ENCODE measurements at places on chromosomes 13 and 19. TPM values are rescaled to one million over a fixed set of nuclear protein-coding genes. Genes with fewer than 3 reads are reported as not detected.
A peak's percentile ranks its signal among the peaks of the same experiment; 100 is the strongest.

Gene GPC6
- not detected for total RNA-seq

GRCh38 chr13:58728126-58728525 is 1096.6 kb downstream of the PCDH17 start:
- H3K27ac ChIP-seq, result no peak overlapping the region
- no peaks in the 10 kb centered on the region for H3K36me3 ChIP-seq
- no peak for DNase-seq
- no peaks in the 10 kb centered on the region for H3K27me3 ChIP-seq

Gene ZNF575
- total RNA-seq, result 1.7 TPM

Gene SLC7A10
- total RNA-seq, result not detected

- peaks cover 40% of the 10 kb centered on the region for H3K27me3 ChIP-seq
- no peak overlapping the region for H3K27ac ChIP-seq
- DNase-seq, result no peak
- H3K36me3 ChIP-seq, result no peaks in the 10 kb centered on the region
- H3K4me3 ChIP-seq, result no peak overlapping the region
- peaks cover 3% of the 10 kb centered on the region for H3K4me1 ChIP-seq
These were observed 11.1 kb downstream of the FAM124A start for GRCh38 chr13:51233117-51233826.

DNA sequence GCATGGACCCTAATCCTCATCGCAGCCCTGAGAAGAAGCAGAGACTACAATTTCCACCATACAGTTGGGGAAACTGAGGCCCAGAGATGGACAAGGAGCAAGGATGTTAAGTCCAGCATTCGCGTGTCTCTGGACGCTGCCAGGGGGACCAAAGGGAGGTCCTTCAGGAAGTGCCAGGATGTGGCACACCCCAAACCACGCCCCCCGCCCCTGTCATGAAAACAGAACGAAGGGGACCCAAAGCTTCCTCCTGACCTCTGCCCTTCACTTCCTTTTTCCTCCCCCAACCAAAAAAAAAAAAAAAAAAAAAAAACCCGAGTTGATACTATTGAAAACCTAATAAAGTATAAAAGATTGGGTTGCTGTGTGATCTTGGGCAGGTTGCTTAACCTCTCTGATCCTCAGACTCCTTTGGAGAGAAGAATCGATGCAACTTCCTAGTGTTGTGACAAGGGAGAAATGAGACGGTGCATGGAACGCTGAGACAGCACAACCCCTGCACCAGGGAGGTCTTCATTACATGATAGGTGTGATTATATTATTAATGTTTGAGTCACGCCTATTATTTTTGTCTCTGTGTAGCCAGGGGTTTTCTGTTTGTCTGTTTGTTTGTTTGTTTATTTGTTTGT is 2.7 kb upstream of the ZBTB7A start:
- H3K27me3 ChIP-seq, result no peaks in the 10 kb centered on the region
- H3K4me3 ChIP-seq, result peak overlapping the region; percentile 49
- peak; percentile 41 for DNase-seq

DNA sequence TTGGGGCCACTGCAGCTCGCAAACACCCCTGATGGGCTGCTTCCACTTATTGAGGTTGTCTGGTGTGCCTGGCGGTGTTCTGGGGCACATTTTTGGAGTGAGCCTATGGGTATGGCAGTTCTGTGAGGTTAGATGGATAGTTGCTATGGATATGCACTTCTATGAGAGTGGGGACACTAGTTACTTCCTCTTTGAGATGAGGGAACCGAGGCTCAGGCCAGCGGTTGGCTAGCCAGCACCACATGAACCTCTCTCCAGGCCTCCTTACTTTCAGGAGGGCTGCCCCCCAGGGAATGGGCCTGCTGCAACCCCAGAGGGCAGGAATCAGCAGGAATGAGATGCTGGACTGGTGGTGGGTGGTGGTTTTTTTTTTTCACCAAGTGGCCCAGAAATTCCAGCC is 13.5 kb upstream of the PRR19 start:
- H3K4me3 ChIP-seq, result no peak overlapping the region
- H3K36me3 ChIP-seq, result peaks cover 33% of the 10 kb centered on the region
- no peak overlapping the region for H3K27ac ChIP-seq
- peaks cover 15% of the 10 kb centered on the region for H3K4me1 ChIP-seq
- DNase-seq, result no peak

GRCh38 chr13:27008733-27009132 is 162.9 kb downstream of the USP12 start:
- no peak overlapping the region for H3K27ac ChIP-seq
- no peaks in the 10 kb centered on the region for H3K36me3 ChIP-seq
- peaks cover 44% of the 10 kb centered on the region for H3K27me3 ChIP-seq
- no peak overlapping the region for H3K4me3 ChIP-seq
- H3K4me1 ChIP-seq, result peaks cover 10% of the 10 kb centered on the region
- DNase-seq, result no peak

Gene LRRC4B
- total RNA-seq, result 0.18 TPM

DNA sequence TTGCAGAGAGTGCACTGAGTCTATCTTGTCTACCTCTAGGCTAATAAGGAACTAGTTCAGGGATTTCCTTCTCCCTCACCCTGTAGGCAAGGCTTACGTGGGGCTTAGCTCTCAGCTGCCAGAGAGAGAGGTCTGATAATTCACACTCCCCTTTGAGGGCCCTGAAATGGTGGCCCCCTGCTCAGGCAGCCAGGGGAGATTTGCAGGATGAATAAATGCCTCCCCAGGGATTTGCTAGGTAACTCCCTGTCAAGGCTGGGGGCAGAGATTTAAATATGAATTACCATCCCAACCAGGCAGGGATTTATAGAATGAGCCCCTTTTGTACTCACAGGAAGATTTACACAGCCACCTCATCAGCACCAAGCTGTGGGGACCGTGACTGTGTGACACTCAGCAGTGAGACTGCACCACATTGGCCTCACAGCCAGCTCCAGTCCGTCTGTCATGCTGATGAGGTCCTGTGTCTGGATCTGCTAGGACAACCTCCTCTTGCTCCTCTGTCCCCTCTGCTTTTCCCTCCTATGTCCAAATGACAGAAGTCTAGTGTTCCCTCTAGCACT is 73.4 kb downstream of the CBY2 start:
- H3K27ac ChIP-seq, result no peak overlapping the region
- no peak for DNase-seq
- no peaks in the 10 kb centered on the region for H3K4me1 ChIP-seq
- H3K36me3 ChIP-seq, result no peaks in the 10 kb centered on the region
- H3K27me3 ChIP-seq, result peaks cover 12% of the 10 kb centered on the region

DNA sequence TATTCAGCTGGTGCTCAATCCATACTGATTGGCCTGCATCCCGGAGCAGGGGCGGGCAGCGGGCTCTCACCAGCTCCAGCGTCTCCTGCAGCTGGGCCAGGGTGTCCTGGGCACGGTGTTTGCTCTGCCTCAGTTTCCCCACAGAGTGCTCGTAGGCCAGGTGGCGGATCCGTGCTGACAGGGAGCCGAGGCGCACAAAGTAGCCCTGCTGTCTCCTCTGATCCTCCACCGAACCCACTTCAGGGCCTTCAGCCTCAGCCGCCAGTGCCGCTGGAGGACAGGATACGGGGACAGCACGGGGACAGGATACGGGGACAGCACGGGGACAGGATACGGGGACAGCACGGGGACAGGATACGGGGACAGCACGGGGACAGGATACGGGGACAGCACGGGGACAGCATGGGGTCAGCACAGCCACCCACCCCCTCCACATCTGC is 7.3 kb upstream of the PLIN4 start:
- H3K27me3 ChIP-seq, result peaks cover 1% of the 10 kb centered on the region
- H3K36me3 ChIP-seq, result no peaks in the 10 kb centered on the region
- H3K27ac ChIP-seq, result no peak overlapping the region
- no peaks in the 10 kb centered on the region for H3K4me1 ChIP-seq

DNA sequence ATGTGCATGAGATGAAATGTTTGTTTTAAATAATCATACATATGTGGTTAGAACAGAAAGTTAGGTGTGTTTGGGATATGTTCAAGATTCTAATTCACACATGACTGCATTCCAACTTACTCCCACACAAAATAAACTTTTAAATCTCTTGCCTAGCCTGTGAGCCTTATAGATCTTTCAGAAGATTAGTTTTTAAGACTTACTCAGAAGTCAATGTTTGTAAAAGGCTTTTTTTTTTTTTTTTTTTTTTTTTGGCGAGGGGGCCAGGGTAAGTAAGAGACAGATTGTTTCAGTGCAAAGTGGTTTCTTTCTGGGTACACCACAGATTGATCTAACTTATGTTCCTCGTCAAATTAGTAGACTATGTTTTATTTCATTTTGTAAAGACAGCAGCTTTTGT is 39.1 kb downstream of the GPR180 start:
- H3K27ac ChIP-seq, result no peak overlapping the region
- peaks cover 3% of the 10 kb centered on the region for H3K4me1 ChIP-seq
- H3K4me3 ChIP-seq, result no peak overlapping the region

DNA sequence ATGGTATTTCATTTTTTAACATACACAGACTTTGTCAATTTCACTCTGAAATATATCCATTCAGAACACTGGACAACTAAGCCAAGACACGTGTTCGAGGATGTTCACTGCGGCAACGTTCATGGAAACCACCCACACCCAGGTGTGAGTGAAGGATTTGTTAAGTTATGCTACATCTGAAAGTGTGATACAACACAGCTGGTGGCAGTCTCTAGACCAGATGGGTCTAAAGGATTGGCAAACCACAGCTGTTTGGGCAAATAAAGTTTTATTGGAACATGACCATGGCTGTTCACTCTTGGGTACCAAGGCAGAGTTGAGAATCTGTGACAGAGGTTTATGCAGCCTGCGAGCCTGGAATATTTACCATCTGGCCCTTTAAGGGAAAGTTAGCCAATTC is 12.0 kb downstream of the SLC7A9 start:
- H3K36me3 ChIP-seq, result no peaks in the 10 kb centered on the region
- no peaks in the 10 kb centered on the region for H3K27me3 ChIP-seq
- no peaks in the 10 kb centered on the region for H3K4me1 ChIP-seq
- no peak overlapping the region for H3K4me3 ChIP-seq
- no peak for DNase-seq

Gene KLK11
- total RNA-seq, result not detected

Gene HIPK4
- not detected for total RNA-seq

DNA sequence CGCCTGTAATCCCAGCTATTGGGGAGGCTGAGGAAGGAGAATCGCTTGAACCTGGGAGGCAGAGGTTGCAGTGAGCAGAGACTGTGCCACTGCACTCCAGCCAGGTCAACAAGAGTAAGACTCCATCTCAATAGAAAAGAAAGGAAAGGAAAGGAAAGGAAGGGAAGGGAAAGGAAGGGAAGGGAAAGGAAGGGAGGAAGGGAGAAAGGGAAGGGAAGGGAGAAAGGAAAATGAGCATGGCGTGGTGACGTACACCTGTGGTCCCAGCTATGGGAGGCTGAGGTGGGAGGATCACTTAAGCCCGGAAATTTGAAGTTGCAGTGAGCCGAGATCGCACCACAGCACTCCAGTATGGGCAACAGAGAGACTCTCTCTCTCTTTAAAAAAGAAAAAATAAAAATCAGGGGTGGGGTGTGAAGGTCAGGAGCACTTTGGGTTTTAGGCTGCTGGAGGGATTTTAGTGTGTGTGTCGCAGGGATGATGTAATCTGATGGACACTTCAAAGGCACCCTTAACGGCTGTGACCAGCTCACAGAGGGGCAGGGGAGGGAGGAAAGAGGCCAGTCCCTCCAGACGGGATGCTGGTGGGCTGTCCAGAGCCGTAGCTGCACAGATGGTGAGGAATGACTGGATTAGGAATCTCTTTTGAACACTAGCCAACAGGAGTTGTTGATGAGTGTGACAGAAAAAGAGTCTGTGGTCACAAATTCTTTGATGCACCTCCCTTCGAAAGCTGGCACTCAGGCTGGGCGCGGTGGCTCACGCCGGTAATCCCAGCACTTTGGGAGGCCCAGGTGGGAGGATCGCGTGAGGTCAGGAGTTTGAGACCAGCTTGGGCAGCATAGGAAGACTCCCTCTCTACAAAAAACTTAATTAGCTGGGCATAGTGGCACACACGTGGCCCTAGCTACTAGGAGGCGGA is 27.6 kb downstream of the TMPRSS9 start:
- H3K27ac ChIP-seq, result no peak overlapping the region
- no peaks in the 10 kb centered on the region for H3K36me3 ChIP-seq
- peaks cover 2% of the 10 kb centered on the region for H3K4me1 ChIP-seq
- no peak for DNase-seq
- H3K4me3 ChIP-seq, result no peak overlapping the region

Gene FGF14
- total RNA-seq, result not detected

Gene SDHAF1
- total RNA-seq, result 20.8 TPM

GRCh38 chr19:8302734-8303133 is 5.4 kb downstream of the CD320 start:
- H3K4me3 ChIP-seq, result no peak overlapping the region
- peaks cover 31% of the 10 kb centered on the region for H3K36me3 ChIP-seq
- H3K27me3 ChIP-seq, result no peaks in the 10 kb centered on the region
- H3K4me1 ChIP-seq, result peaks cover 12% of the 10 kb centered on the region

Gene ZNF681
- 3.5 TPM for total RNA-seq

GRCh38 chr13:114110091-114110829 is 22.2 kb downstream of the RASA3 start:
- peak overlapping the region; percentile 68 for H3K27ac ChIP-seq
- peaks cover 9% of the 10 kb centered on the region for H3K36me3 ChIP-seq
- no peaks in the 10 kb centered on the region for H3K27me3 ChIP-seq
- peak; percentile 70 for DNase-seq

Gene RFX2
- total RNA-seq, result 8.7 TPM

- no peaks in the 10 kb centered on the region for H3K27me3 ChIP-seq
- DNase-seq, result no peak
- H3K4me1 ChIP-seq, result peaks cover 4% of the 10 kb centered on the region
- no peak overlapping the region for H3K4me3 ChIP-seq
These were observed 6.7 kb upstream of the KATNAL1 start for GRCh38 chr13:30314069-30314468.

GRCh38 chr19:19821366-19821951 is at the start of gene ZNF506:
Gene ZNF506 (minus strand): TSS chr19:19821750. CDS start chr19:19821603, 147 bp downstream.
- H3K4me1 ChIP-seq, result peaks cover 13% of the 10 kb centered on the region
- H3K27ac ChIP-seq, result peak within 1 kb of the TSS; percentile 98
- peaks cover 56% of the 10 kb centered on the region for H3K36me3 ChIP-seq
- peak; percentile 90 for DNase-seq

- DNase-seq, result no peak
- peak overlapping the region; percentile 41 for H3K4me3 ChIP-seq
- H3K27me3 ChIP-seq, result no peaks in the 10 kb centered on the region
- H3K27ac ChIP-seq, result no peak overlapping the region
These were observed 1.0 kb downstream of the KLF1 start for GRCh38 chr19:12885749-12886650.

Data from activated T-helper 2 cell treated with anti-CD3 and anti-CD28 coated beads, Interferon-gamma antibody, Interleukin-2, Interleukin-4, amounts not matched to agents 10 μg/mL and 5 μg/mL and 100 μg/mL, durations not matched to agents 14 hours and 24 hours and 36 hours (primary cell).